ENCODE measurements at places on chromosomes 3 and 15.

GRCh38 chr3:176861137-176861536, 336.1 kb downstream of the TBL1XR1 start:
- no peak for DNase-seq

DNA sequence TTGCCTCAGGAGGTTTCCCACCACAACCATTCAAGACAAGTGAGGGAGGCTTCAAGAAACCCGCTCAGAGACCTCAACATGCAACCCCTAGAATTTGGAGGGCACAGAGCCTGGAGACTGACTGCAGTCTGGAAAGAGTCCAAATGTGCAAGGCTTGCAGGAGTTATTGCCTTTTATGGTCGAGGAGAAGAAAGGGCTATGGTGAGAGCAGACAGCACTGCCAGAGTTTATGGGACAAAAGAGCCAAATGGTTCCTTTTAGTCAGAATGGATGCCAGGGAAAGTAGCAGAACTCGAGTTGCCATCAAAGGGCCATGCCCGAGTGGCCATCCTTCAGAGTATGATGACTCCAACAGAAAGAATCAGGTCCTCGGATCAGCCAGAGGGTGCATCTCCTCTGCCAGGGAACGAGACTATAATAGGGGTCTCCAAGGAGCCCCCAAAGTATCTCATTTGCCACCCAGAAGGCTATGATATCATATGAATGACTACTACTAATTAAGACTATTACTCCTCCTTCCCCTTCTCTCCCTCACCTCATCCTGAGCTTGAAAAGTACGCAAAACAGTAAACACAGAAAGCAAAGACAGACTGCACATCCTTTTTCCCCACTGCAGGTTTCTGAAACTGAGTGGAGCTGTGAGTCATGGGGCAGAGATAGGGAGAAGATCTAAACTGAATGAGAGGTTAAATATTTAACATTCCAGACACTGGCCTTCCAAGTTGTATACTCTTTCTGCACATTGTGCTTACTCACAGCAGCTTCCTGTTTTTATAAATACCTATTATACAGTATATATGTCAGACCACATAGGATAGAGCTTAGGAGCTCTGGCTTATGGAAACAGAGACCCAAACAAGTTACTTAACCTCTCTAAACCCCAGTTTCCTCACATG, 33.9 kb upstream of the TMCO5A start:
- no peak for DNase-seq

DNA sequence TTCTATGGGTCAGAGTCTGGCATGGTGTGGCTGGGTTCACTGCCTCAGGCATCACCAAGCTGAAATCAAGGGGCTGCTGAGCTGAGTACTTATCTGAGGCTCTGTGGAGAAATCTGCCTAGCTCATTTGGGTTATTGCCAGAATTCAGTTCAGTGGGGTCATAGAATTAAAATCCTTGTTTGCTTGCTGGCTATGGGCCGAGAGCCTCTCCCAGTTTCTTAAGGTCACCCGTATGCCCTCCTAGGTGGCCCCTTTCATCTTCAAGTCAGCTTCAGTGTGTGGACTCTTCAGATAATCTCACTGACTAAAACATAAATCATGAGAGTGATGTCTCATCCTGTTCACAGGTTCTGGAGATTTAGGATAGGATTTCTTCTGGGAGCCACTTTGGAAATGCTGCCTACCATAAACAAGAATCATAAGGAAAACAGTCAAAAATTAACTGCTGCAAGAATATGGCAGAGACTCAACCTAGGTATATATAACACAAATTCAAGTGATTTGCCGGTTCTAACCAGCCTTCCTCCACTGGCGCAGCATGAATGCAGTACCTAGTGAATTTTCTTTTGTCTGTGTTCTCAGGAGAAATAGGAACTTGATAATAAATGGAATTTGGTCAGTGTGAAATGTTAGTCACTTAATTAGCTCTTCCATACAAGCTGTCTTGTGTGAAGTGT, 5.3 kb downstream of the CP start:
- no peak for DNase-seq

- DNase-seq = no peak
Observed at GRCh38 chr15:30923429-30923828, 19.7 kb downstream of the FAN1 start.

- DNase-seq = no peak
Observed at GRCh38 chr3:178329936-178330335, 206.3 kb upstream of the KCNMB2 start.

GRCh38 chr3:83034806-83035703, 1273.6 kb upstream of the GBE1 start:
- DNase-seq = no peak

- no peak for DNase-seq
Observed at GRCh38 chr15:52228921-52229320, 37.7 kb upstream of the GNB5 start.

- DNase-seq = no peak
Observed at GRCh38 chr15:27271258-27271657, 300.3 kb downstream of the GABRG3 start.

GRCh38 chr15:74821091-74821789, 5.2 kb upstream of the CPLX3 start:
- DNase-seq = no peak

DNA sequence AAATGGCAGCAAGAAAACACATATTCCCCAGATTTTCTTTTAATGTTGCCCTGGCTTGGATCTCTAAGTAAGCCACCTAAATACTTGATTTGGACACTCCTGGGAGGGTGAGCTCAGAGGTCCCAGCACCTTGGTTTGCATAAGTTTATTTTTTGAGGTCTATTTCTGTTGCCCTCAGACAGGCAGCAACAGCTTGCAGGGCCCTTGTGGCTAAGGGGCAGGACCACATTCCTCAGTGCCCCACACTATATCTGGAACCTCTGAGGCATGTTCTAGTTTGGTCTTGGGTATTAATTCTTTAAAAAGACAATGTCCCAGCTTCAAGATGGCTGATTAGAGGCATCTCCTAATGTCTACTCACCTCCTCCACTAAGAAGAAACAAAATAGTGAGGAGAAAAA, 57.5 kb downstream of the IGSF11 start:
- DNase-seq = no peak

DNA sequence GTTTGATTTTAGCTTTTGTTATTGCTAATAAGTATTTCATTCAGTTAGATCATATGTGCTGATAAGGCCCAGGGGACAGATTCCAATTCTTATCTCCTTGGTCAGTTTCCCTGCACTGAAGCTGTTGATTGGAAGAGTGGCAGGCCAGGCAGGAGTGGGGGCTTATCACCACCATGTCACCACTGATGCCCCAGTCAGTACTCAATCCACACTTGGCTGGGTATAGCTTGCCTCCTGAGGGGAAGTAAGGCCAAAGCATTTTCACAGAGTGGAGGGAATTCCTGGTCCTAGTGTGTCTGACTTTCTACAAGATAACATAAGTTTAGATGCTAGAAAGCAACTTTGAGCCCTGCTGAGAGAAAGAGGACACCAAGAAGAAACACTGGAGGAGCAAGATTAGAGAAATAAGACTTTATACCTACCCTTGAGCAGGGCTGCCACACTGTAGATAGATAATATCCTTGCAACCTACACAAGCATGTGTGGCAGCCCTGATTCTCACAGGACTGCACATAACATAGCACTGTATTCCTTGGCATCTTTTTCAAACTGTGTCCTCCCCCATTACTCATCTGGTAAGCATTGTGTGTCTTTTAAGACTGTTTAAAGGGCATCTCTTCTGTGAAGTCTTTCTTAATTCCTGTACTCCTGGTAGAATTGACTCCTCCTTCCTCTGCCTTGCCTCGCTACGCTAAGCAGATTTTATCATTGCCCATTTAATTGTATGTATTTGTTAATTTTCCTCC, 24.3 kb downstream of the OXNAD1 start:
- no peak for DNase-seq

DNA sequence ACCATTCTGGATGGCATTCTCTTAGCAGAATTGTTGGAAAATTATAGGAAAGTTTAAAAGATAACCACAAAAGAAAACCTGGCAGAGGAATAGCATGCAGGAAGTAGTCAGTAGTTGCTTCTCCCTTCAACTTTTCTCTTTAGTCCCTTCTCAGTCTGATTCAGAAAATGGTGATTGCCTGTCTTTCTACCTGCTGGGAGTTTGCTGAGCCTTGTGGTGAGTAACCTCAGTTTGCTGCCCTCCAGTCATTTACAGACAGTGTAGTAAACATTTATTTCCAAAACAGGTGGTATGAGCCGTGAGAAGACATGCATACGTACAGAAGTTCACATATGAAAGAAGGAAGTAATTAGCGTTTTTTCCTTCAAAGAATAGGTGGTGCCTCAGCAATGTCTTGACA, 224.7 kb upstream of the POU1F1 start:
- no peak for DNase-seq

DNA sequence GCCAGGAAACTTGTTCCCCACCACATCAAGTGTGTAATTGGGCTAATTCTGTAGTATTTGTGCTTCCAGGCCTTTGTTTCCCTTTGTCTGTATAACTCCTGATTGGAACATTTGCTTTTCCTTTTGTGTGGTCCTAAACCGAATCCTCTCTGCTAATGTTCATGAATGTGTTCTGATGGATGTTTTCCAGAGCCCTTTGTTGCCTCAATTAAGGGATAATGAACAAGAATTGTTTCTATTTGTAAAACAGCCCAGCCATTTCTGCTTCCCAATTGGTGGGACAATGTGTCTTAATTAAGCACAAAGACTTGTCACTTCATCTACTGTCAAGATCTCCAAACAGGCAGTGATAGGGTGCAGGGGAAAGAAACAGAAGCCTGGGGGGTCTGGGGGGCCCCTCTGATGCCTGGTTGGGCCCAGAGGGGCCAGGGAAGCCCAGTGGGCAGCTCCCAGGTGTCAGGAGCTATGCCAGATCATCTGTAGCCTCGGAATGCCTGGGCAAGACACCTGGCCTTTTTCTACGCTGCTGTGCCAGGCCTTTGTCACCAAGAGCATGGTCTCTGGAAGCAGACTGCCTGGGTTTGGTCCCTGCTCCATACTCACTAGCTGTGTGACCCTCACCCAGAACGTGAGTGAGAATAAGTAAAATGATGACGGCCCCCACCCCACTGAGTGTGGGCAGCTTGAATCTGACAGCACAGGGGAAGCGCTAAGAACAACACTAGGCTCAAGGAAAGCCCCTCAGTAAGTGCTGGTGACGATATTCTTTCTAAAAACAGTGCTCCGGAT, 116.6 kb upstream of the PRR20G start:
- no peak for DNase-seq

DNA sequence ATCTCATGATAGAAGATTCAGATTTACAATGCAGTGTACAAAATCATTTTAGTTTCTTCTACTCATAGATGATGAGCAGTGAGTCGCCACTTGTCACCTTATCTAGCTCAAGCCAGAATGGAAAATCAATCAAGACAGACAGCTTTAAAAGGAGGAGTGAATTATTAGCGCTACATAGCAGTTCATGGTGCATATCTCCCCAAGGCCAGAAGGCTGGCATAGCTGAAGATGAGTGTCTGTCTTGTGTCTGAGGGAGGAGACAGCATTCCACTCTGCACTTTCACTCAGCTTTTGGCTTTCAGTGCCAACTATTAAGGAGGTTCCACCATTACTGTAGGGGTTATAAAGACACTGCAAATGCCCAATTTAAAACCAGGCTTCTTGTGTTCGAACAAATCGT, 804.1 kb upstream of the LMCD1 start:
- DNase-seq = no peak

GRCh38 chr3:36013425-36013824, 366.9 kb upstream of the STAC start:
- no peak for DNase-seq

DNA sequence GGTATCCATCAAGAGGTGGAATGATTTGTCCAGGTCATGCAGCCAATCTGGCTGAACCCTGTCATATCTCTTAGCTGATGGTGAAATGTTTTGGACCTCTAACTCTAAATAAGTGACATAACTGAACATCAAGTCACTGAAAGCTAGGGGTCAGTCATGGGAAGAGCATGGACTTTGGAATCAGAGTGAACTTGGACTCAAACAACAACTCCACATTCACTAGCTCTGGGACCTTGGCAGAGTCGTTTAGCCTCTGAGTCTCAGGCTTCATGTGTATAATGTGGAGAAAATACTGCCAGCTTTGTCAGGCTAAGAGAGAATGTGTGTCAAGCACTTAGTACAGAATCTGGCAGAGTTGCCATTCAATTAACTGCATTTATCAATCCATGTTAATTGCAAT, 557.8 kb upstream of the CFAP20DC start:
- DNase-seq = no peak

DNA sequence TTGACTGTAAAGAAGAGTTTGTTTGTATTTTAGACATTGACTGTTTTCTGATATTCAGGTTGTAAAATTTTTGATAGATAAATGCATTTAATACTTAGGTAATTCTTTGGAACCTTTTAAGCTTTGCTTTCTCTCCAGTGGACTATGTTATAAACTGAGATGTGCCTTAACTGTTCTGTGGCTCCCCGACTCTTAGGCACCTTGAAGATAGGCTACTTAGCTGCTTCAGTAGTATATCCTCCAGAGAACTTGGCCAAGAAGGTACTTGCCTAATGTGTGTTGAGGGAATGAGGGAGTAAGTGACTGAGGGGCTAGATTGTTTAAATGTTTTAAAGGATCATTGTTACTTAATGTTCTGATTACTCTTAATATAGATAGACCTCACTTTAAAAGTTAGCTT, 141.3 kb upstream of the LRRFIP2 start:
- no peak for DNase-seq

DNA sequence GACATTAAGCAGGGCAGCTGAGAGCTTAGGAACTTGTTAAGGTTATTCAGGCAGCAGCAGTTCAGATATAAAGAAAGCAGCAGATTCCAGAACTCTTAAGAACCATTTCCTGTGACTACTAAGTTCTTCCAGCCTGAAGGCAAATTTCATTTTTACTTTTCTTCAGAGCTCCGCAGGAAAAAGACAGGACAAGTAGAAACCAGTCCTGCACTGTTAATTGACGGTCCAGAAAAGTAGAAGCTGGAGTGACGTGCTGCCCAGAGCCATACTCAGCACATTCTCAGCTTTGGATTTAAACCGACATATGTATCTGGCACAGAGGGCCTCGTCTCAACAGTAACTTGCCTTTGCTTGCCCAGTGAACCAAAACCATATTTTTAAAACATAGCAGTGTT, 219.4 kb upstream of the STRIT1 start:
- no peak for DNase-seq

GRCh38 chr3:38638354-38638753, 11.1 kb downstream of the SCN5A start:
- DNase-seq = no peak

DNA sequence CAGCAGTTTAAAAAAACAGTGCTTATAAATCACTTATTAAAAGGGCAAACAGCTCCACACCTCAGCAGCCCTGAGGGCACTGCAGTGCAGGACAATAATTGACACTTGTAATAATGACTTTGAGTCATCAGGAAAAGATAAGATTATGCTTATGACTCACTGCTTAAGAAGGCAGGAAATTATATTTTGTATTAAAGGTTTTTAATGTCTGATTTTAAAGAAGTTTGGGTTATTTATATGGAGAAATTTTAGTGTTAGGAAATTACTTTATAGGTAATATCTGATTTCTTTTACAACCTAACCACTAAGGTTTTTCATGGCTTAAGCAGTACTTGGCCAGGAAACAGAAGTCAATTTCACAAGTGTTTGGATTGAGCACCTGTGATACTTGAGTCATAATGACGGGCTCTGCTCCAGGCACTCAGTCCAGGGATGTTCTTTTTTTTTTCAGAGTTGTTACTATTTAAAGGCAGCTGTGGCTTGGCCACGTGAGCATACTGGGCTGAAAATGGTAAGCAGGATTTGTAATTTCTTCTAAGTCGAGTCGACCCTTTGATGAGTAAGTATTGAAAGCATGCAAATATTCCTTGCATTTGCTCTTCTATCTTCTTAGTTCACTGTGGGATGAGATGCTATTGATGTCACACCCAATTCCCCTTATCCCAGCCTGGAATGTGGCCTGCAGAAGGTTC, 21.6 kb upstream of the SLC6A20 start:
- no peak for DNase-seq
